ENCODE measurements at places on chromosomes 4 and X.

- no peak for DNase-seq
Measured at GRCh38 chrX:139842326-139843185, 90.3 kb downstream of the ATP11C start.

DNA sequence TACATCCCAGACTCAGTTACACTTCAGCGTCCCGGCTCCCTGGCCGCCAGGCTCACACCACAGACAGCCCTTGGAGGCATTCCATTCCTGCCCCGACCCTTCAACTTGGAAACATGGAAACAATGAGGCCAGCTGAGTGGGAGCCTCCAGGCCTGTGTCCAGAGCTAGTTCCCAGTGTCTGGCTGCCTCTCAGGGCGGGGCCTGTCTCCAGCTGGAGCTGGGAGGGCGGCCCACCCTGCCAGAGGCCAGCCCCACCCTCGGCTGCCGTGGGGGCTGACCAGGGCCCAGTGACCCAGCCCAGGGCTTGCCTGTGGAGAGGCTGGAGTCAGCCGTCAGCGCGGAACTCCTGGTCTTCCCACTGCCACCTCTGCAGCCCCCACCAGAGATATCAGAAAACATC lies 37.4 kb upstream of the SPON2 start:
- DNase-seq, result no peak

DNA sequence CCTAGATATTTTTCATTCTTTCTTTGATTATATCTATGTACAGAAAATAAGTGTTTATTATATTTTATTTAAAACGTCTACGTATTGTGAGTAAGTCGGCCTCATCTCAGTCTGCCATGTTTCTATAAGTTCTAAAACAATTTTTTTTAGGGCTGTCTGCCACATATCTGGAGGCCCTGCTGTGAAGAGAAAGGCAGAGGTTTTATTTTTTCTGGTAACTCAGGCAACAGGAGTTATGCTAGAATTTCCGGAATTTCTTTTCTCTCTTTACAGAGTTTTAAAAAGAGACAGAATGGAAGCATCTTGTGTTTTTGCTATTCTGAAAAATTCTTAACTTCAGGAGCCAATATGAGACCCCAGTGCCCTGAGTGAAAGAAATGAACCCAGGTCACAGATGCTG lies 1124.0 kb upstream of the TENM3 start:
- DNase-seq, result no peak

- DNase-seq, result no peak
Measured at GRCh38 chr4:8351931-8352367, 82.4 kb downstream of the HTRA3 start.

DNA sequence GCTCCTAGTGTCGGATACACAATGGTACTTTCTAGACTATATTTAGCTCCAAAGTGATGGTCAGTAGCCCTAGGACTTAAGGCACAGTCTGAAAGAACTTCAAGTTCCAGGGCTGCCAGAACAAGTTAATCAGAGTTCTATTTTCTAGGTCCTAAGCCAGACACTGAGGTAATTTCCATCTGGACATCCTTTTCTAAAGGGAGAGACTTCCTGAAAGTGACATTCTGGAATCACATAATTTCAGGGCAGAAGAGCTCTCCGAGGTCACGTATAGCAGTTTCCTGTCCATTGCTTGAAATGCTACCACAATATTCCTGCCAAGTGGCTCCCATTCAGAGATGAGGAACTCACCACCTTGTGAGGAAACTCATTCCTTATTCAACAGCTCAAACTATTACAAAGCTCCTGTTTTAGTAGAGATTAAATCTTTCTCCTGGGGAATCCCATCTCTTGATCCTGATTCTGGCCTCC lies 117.9 kb downstream of the COL25A1 start:
- DNase-seq, result no peak

GRCh38 chr4:55475394-55476243 lies 71.1 kb downstream of the CLOCK start:
- no peak for DNase-seq

DNA sequence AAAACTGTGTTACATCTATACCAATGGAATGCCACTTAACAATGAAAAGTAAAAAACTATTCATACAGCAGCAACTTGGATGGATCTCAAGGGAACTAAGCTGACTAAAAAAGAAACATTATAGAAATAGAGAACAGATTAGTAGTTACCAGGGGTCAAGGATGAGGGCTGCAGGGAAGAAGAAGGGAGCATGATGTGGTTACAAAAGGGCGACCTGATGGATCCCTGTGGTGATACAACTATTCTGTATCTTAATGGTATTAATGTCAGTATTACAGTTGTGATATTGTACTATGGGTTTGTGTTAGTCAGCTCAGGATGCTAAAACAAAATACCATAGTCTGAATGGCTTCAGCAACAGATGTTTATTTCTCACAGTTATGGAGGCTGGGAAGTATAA lies 190.7 kb downstream of the ZNF674 start:
- DNase-seq, result no peak

DNA sequence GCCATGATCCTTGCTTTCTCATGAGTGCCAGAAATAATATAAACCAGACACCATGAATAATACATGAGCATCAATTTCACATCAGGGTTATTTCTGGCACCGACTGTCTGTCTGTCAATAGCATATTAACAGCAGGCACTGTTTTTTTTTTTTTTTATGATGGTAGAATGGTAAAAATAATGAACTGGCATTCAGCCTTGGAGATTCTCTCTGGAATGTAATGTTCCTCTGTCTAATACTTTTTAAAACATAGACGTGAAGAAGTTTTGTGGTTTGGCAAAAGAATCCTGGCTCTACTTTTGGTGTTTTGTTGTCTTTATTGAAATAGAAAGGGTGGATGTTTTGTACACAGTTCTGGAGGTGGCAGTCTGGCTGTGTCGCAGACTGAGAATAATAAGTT lies 874.6 kb upstream of the PRKX start:
- DNase-seq, result no peak

GRCh38 chrX:104488811-104489210 lies 77.2 kb upstream of the IL1RAPL2 start:
- DNase-seq, result no peak

DNA sequence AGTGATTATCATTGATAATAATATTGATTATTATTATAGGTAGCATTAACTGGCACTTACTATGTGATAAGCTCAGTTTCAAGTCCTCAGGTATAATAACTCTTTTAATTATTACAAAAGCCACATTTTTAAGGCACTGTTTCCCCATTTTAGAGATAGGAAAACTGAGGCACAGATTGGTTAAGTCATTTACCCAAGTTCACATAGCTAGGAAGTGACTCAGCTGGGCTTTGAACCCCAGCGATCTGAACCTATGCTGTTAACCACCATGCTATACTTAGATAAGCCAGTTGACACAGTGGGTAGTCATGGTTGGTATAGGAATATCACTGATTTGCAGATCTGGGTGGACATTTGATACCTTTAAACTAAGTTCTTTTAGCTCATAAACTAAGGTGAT lies 110.4 kb downstream of the FRAS1 start:
- DNase-seq, result no peak

DNA sequence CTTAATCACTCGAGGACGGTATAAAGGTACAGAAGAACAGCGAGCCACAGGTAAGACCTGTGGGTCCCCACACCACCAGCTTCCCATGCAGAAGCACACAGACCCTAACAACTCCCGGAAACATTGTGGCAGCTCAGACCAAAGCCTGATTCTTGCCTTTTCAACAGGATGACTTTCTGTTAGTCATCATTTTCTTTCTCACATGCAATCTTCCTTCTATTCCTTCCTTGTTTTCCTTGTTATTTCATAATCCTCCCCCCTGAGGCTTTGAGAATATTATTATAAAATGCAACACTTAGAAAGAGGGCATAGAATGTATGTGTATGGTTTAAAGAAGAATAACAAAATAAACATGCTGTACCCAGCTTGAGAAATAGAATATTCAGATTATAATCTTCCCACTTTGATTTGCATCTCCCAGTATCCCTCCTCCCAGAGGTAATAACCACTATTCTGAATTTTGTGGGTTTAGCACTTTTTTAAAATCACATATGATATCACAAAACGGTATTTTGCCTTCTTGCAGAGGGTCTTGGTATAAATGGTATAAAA lies 100.9 kb downstream of the FHDC1 start:
- DNase-seq, result no peak

GRCh38 chr4:128757712-128758111 lies 51.8 kb upstream of the JADE1 start:
- DNase-seq, result no peak

DNA sequence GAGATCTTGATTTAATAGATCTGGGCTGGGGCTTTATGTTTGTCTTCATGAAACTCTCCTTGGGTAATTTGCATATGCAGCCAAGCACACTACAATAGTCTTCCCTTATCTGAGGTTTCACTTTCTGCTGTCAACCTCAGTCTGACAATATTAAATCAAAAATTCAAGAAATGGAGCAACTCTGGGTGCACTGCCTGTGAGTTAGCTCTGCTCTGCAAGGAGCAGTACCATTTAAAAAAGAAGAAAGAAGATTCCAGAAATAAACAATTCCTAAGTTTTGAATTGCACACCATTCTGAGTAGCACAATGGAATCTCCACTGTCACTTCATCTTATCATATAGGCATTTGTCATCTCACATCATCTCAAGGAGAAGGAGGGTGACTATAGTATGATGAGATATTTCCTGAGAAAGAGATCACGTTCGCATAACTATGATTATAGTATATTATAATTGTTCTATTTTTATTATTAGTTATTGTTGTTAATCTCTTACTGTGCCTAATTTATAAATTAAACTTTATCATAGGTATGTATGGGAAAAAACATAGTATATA lies 9.4 kb downstream of the FNIP2 start:
- DNase-seq, result peak; percentile 27

- no peak for DNase-seq
Measured at GRCh38 chr4:78764498-78764961, 11.6 kb upstream of the BMP2K start.

- DNase-seq, result no peak
Measured at GRCh38 chr4:125703443-125703842, 388.7 kb downstream of the FAT4 start.

GRCh38 chr4:79514621-79515329 lies 106.7 kb upstream of the GK2 start:
- DNase-seq, result no peak

GRCh38 chr4:153362184-153362583 lies 17.7 kb downstream of the MND1 start:
- DNase-seq, result no peak

DNA sequence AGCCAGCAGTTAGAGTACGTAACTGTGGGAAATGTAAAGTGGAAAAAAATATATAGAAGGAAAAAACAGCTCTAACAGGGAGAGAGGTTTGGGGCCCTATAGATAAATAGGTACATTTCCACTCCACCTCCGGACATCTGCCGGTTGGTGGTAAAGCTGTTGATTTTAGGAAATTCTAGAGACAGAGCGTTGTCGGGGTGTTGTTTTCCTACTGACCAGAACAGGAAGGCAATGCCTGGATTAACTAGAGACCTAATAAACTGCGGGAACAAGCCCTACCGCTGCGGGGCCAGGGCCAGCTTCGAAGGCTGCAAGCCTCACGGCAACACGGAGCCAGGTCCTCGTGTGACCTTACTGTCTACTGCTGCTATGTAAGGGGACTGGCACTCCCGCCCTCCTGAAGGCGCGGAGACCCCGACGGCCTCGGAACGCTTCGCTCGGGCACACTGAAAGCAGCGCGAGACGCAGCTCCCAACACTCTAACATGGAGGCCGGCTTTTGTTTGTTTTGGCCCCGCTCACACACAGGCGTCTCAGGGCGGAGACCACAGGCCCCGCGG lies 702 bp upstream of the CDKN2AIP start:
- DNase-seq, result peak; percentile 38

- no peak for DNase-seq
Measured at GRCh38 chr4:12595986-12596385, 888.2 kb downstream of the RAB28 start.

- DNase-seq, result no peak
Measured at GRCh38 chrX:118189000-118189399, 72.4 kb upstream of the KLHL13 start.

DNA sequence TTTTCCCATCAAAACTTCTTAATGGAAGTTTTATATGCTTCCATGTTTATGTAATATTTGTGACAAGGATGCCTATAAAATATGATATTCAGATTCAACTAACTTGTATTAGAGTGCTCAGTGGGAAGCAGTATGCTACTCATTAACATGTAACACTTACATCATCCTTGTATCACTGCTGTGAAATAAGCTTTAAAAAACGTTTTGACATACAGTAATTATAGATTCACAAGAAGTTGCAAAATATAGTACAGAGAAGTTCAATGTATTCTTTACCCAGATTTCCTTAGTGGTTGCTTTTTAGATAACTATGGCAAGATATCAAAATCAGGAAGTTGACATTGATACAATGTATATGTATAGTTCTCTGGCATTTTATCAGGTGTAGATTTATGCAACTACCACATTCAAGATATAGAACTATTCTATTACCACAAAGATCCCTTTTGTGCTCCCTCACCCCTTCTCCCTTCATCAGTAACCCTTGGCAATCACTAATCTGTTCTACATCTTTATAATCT lies 56.3 kb downstream of the DTHD1 start:
- no peak for DNase-seq

- DNase-seq, result no peak
Measured at GRCh38 chr4:3206439-3207100, 42.4 kb upstream of the MSANTD1 start.

- DNase-seq, result no peak
Measured at GRCh38 chr4:176561368-176561767, 231.4 kb downstream of the VEGFC start.

GRCh38 chrX:154084449-154085300 lies 12.8 kb downstream of the MECP2 start:
- DNase-seq, result no peak

DNA sequence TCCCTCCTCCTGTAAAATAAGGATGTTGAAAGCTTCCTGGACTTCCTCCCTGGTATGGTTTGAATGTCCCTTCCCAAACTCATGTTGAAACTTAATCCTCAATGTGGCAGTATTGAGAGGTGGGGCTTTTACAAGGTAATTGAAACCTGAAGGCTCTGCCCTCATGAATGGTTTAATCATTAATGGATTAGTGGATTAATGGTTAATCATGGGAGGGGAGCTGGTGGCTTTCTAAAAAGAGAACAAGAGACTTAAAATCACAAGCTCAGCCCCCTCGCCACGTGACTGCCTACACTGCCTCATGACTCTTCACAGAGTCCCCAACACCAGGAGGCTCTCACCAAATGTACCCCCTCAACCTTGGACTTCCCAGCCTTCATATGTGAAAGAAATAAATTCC lies 124.6 kb upstream of the ANXA3 start:
- DNase-seq, result no peak

DNA sequence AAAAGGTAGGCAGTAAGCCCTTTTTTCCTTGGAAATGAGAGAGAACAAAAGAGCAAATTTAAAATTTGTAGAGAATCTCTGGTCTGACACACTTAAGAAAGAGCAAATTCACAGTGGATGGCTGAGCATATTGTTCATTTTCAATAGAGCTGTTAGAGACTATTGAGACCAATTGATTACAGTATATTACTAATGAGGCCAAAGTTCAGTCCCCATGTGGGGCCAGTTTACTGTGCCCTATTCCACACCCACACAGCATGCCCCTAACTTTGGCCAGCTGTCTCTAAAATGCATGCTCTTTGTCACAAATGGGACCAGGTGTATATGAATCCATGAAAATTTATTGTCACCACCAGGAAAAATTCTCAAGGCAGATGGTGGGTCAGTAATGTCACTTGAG lies 470.5 kb downstream of the PCDH7 start:
- no peak for DNase-seq

GRCh38 chr4:40309250-40309774 lies 25.8 kb upstream of the CHRNA9 start:
- peak; percentile 80 for DNase-seq

GRCh38 chr4:26475716-26476115 lies 14.6 kb downstream of the CCKAR start:
- no peak for DNase-seq

GRCh38 chr4:139175646-139176301 lies 1.2 kb downstream of the ELF2 start:
- peak; percentile 55 for DNase-seq

GRCh38 chrX:77785486-77786364 lies at the start of gene ATRX:
Gene ATRX, minus strand, starts transcription at chrX:77786216. Its CDS starts 215 bp downstream, at chrX:77786001.
- DNase-seq, result peak; percentile 76

Data from CD14-positive monocyte (primary cell).